ENCODE measurements at places on chromosomes 6 and 20.

- no peak for DNase-seq
Observed at GRCh38 chr20:20525756-20526155, 157.9 kb downstream of the INSM1 start.

GRCh38 chr6:25013246-25013645, 77.5 kb upstream of the RIPOR2 start:
- DNase-seq = no peak

DNA sequence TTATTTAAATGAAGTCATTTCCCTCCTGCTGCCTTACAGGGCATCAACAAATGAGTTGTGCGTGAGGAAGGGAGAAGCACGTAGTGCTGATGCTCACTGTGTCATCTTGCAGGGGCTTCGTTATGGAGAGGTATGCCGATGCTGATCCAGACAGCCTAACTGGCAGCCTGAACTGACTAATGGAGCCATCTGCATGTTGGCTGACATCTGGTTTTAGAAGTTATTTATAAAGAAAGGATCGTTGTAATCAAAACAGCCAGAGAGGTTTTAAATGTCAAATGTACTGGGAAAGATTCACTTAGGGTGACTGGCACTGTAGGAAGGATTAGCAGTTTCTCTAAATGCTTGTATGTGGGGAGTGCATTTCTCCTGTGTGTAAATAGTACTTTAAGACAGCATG, 54.6 kb downstream of the FARS2 start:
- no peak for DNase-seq

- no peak for DNase-seq
Observed at GRCh38 chr6:31060145-31060544, 49.9 kb downstream of the MUC22 start.

- DNase-seq = no peak
Observed at GRCh38 chr20:3168079-3168828, 5.1 kb downstream of the LZTS3 start.

DNA sequence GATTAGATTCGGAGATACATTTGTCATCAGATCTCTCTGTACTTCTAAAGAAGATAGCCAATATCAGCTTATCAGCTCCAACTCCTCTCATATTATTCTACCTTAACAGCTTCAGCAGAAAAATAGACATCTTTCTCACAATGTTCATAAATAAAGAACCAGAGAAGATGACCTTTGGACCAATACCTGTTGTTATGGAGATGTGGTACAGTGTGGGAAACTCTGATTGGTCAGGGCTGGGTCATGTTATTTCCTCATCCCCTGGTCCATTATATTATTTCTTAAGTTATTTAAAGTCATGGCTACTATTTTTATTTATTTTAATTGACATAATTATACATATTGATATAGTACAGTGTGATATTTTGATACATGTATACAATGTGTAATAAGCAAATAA, 35.9 kb upstream of the POLR1H start:
- DNase-seq = no peak

GRCh38 chr20:35305682-35306556, 13.7 kb upstream of the FAM83C start:
- DNase-seq = peak; percentile 63

- DNase-seq = no peak
Observed at GRCh38 chr6:80792151-80792550, 685.7 kb downstream of the BCKDHB start.

DNA sequence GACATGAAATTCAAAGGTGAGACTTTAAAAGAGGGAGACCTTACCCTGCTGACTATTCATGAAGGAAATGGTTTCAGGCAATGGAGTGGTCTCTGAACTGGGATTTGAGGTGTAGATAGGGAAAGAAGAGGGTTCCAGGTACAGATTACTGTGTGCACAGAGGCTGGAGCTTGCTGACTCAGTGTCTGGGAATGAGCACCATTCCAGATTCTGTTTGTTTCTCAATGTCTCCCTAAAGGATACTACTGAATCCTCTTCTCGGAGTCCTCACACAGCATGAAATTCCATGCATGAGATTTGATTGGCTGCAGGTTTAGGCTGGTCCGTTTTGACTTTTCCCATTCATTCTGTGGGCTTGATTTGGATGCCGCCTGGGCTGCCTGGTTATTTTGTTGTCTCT, 49.0 kb downstream of the PPP1R14C start:
- no peak for DNase-seq

DNA sequence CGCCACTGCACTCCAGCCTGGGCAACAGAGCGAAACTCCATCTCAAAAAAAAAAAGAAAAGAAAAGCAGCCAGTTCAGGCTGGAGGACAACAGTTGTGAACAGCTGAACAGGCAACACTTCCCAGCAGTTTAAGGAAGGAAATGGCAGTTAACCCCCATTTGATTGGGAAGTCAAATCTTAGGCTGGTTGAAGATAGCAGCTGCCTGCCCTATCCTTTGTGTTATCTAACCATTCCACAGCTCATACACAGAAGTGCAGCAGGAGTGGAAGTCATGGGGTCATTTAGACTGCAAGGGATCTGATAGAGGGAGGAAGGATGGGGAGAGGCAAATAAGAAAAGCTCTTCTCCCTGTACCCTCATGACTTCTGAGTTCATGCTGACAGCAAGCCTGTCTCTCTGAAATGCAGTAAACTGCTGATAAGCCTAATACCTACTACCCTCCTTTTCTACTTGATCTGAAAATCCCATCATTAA, 35.3 kb downstream of the KCTD20 start:
- DNase-seq = no peak

DNA sequence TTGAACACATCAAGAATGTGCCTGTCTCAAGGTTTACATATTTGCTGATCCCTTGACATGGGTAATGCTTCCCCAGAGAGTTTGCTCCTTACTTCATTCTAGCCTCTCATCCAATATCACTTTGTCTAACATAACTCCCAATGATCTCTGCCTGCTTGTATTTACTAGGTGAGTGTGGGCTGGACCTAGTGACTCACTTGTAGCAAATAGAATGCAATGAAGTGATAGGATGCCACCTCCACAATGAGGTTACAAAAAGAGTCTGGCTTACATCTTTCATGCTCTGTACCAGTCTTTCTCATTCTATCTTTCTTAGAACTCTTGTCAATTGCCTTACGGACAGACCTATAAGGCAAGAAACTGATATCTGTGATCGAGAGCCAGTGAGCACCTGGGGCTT, 44.9 kb upstream of the TMEM200A start:
- no peak for DNase-seq

GRCh38 chr6:13368079-13368730, 39.9 kb upstream of the TBC1D7 start:
- DNase-seq = no peak

- no peak for DNase-seq
Observed at GRCh38 chr20:55855052-55855451, 150.3 kb downstream of the CBLN4 start.

GRCh38 chr6:18347866-18348265, 39.3 kb upstream of the RNF144B start:
- DNase-seq = no peak

GRCh38 chr6:404685-405423, 13.3 kb downstream of the IRF4 start:
- DNase-seq = no peak

GRCh38 chr20:59499863-59500262, 104.5 kb upstream of the PHACTR3 start:
- no peak for DNase-seq

DNA sequence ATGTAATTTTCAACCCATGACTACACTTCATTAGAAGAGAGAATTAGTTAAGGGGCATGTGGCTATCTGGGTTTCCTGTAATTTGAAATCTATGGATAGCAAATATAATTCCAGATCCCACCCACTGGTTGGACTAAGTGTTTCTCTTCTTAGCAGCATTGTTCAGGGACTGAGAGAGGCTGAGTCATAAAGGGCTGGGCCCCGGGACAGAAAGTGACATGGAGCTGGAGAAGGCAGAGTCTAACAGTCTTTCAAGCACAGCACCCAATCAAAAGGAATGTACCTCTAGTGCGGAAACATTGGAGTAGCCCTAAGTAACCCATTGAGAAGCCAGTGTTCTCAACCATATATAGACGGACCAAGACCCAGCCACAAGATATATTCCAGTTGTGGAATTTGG, 363.9 kb downstream of the DHX35 start:
- no peak for DNase-seq

GRCh38 chr6:16949716-16950115, 152.1 kb upstream of the STMND1 start:
- no peak for DNase-seq

GRCh38 chr20:3250091-3250504, 11.1 kb upstream of the SLC4A11 start:
- no peak for DNase-seq

Data from activated CD4-positive, CD25-positive, alpha-beta regulatory T cell (primary cell).